ENCODE measurements at places on chromosomes 13 and 19.
A peak's percentile ranks its signal among the peaks of the same experiment; 100 is the strongest.

GRCh38 chr19:51096473-51097165 is 11.6 kb downstream of the CTU1 start:
- no peak for DNase-seq

DNA sequence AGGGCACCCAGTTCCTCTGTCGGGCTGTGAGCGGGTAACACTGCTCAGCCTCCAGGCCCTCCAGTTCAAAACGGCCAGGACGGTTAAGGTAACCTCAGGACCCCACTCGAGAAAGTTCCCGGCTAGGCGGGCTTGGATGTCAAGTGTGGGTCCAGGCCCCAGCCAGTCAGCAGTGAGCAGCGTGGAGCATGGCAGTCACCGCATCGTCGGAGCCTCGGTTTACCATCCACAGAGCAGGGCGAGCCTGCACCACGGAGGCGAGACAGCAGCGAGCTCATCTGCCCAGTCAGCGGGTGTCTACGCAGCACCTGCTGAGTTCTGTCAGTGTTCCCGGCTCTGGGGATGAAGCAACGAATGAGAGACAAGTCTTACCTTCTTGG is 8.0 kb upstream of the CNOT3 start:
- DNase-seq: no peak

DNA sequence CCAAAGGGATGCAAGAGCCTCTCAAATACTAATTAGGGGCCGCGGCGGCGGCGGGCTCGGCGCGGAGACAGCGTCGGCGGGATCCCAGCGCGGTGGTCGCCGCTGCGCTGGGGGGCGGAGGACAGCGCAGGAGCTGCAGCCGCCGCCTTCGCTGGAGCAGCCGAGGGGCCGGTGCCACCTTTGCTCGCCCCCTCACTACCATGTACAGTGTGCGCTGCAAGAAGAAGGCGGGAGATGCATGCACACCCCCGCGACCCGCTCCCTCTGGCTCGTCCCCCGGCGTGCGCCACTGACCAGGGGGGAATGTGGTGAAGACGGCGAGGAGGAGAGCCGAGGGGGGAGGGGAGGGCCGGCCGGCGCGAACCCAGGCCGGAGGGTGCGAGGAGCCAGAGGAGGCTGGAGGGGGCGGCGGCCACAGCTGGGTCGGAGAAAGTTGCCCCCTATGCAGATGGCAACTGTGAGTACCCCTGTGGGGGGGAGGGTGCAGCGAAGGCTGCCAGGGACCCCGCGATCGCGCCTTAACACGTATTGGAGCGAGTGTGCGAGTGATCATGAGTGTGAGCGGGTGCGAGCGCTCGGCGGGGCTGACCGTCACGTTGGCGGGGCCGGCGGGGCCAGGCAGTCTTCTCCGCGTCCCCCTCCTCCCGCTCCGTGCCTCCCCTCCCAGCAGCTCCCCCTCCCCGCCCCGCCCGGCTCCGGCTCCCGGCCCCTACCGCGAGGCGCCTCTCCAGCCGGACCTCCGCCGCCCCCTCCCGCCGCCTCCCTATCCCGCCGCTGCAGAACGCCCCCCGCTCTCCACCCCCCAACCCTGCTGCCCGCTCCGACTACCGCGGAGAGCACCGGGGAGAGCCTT is 808 bp downstream of the SLITRK5 start:
- DNase-seq: no peak

DNA sequence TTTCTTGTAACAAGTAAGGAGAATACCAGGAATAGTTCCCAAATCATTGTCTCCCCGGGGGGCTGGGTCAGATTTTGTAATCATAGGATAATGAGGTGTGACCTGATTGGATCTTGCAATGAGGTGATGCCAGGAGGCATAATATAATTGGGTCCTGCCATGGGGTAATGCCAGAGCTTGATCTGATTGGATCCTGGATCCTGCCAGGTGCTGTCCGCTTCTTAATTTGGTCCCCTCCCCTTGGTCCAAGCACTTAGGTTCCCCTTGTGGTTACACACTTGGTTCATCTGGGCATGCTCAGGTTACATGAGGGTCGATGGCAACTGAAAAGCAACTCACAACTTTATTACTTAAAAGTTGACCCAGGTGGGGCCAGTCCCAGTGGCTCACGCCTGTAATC is 20.1 kb downstream of the RASL11A start:
- no peak for DNase-seq

DNA sequence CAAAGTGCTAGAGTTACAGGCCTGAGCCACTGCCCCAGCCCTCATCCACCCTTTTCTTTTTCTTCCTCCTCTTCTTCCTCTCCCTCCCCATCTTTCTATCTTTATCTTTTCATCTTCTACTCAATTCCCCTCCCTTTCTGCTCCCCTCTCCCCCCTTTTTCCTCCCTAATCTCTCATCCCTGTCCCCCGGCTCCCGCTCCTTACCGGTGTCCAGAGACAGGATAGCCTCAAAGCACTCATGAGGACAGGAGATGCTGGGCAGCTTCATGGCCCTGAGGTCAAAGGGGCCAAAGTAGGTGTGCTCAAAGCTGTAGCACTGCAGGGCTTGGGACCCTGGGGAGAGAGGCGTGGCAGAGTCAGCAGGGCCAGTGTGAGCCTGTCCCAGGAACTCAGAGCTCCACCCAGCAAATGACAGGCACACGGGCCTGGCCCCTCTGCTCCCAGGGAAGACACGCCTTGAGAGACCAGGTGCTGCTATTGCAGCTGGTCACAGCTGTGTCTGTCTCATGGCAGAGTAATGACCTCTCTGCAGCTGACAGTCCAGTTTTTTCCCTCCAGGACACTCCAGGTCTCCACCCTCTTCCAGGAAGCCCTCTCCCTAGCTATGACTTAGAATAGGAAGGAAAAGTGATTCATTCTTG is 2.6 kb downstream of the LYPD5 start:
- DNase-seq: no peak

DNA sequence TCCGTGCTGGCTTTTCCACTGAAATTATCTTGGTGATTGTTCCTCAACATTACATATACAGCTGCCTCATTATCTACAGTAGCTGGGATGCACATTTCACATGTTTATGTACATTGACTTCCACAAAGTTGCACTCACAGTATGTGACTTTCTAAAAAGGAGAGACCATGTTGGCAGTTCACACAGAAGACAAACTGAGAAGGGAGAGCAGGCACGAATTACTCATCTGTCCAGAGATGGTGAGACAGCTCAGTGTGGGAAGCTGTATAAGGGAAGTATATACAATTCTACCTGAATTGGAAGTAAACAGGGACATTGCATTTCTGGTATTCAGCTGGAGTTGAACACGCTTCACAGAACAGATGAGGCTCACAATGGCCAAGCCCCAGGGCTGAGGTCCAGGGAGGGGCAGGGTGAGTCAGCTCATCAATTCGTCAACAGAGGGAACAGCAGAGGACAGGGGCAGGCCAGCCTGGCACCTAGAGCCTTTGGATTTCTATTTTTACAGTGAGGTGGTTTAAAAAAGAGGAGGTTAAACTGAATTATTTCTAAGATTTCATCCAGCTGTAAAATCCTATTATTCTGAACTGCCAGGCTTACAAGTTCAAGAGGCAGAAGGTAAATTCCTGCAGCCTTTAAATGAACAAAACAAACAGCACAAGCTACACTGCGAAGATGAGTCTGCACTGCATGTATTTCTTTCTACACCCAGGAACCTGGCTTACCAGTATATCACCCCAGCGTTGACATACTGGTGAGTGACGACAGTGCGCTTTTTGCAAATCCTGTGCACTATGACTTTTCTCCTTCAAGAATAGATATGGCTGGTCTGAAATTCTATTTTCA is 9.8 kb downstream of the PARP4 start:
- no peak for DNase-seq

- no peak for DNase-seq
Observed at GRCh38 chr13:25302121-25302520, 696 bp downstream of the NUP58 start.

- no peak for DNase-seq
Observed at GRCh38 chr13:30301827-30302226, 5.5 kb downstream of the KATNAL1 start.

DNA sequence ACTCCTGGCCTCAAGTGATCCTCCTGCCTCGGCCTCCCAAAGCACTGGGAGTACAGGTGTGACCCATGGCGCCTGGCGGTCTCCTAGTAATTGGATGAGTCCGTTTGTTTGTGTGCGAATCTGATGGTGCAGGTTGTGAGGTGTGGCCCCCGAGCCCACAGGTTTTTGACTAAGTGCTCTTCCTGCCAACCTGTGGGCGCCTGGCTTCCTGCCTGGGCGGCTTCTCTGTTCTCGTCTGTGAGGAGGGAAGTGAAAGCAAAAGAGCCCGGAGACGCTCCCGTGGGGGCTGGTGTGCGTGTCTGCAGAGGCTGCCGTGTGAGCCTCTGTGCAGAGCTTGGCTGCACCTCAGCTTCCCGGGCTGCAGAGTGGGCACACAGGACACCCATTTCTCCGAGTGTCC is 10.0 kb downstream of the ARHGAP45 start:
- DNase-seq: peak; percentile 87

GRCh38 chr13:91203430-91203829 is 144.1 kb upstream of the MIR17HG start:
- no peak for DNase-seq

- no peak for DNase-seq
Observed at GRCh38 chr19:42246143-42246921, 3.9 kb upstream of the GSK3A start.

DNA sequence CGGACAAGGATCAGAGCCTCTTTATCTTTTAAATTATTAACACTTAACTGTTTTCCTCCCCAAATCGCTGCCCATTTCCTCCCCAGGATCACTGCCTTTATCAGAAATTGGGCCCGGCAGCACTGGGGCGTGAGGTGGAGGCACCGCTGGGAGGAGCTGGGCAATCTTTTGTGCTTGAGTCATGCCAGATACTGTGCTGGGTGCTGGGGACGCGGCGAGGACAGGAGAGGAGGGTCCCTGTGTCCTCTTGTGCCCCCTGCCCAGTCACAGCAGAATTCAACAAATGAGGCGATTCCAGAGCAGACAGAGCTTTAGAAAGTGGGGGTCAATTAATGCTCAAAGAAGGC is 347.8 kb downstream of the ZNF536 start:
- no peak for DNase-seq

- DNase-seq: no peak
Observed at GRCh38 chr13:51978796-51979556, 32.3 kb downstream of the ATP7B start.

DNA sequence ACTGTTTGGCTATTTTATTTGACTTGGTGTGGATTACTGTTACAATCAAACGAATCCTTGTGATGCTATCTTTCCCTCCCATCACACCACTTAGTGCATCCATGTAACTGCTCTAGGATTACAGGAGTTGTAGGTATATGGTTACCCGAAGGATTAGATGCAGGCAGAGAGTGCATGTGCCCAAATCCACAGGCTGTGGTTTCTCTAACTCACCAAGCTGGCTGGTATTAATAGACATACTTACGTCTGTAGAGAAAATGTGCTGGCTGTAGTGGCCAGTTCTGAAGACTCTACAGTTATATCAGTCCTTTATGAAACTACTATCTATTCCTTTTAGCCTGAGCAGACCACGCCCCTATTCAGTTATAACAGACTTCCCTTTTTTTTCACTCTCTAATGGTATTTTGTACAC is 1.1 kb upstream of the HMGB1 start:
- peak; percentile 51 for DNase-seq

Data from germinal center (tissue), 1 donor.